D341Med (cell line): ENCODE measurements at places on chromosomes 4 and X.

DNA sequence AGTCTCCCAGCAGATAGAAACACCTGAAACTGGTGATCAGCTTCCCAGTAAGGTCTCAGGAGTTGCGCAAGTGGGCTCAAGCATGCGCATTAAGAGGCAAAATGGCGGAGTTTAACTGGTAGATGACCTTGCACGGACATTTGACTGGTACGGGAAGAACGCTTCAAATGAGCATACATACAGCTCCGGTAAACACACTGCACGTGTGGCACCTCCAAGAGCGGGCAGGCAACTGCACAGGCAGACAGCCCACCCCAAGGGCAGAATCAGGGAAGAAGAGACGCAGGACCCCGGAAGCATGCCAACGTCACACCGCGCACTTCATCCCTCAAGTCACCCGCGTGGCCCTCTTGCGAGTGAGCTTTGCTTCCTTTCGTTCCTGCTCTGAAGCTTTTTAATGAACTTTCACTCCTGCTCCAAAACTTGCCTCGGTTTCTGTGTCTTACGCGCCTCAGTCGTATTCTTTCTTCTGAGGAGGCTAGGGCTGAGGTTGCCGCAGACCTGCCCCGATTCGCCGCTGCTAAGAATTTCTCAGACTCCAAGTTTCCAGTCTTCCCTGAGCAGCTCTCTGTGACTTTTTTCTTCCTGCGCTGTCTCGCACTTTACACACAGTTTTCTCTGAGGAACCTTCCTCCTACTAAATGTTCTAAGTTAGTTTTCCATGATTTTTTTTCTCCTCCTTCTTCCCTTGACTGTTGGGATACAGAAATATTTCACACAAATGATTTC lies 180.7 kb upstream of the ZFP42 start:
- no peak for DNase-seq

- DNase-seq: no peak
Observed at GRCh38 chr4:8303485-8304281, 34.1 kb downstream of the HTRA3 start.

- DNase-seq: no peak
Observed at GRCh38 chr4:144480068-144480467, 165.9 kb upstream of the HHIP start.

DNA sequence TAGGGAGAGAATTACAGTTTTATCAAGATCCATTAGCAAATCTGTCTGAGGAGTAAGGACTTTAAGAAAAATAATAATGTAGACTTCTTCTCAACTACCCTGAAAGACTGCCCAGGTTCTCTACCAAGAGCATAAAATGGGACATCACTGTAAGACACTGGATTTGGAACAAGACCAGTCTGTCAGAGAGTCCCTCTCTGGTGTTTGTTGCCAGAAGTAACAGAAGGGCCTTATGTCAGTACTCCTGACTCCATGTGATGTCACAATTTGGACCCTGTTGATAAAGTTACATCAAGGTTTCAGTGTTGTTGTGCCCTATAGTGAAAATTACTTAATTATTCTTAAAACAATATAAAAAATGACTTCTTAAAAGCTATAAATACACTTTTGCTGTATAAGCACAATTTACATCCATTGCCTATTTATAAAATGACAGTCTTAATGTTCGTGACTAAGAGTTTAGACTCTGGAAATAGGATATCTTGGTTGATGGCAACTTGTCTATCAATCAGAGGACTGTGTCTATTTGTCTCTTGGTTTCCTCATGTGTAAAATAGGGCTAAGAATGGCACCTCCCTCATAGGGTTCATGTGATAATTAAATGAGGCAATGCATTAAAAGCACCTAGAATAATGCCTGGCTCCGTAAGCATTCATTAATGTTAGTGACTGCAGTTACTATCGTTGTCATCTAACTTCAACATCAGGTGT lies 57.8 kb downstream of the RS1 start:
- no peak for DNase-seq
